ENCODE measurements at places on chromosomes 1 and 21. TPM values are rescaled to one million over a fixed set of nuclear protein-coding genes. Genes with fewer than 3 reads are reported as not detected.

DNA sequence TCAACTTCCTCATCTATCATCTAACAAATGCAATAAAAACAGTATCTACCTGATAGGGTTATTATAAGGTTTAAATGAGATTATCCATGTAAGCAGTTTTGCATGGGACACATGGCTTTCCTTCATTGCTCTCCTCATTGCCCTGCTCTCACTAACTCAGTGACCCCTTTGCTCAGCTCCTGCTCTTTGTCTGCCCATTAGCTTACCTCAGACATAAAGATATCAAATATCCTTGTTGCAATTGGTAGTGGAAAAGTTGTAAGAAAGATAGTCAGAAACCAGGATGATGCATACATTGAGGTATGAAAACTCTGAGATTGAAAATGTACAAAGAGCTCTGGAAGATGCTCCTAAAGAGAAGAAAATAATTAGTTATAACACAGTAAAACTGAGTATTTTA, 89.8 kb downstream of the EVI5 start:
- DNase-seq, result no peak

DNA sequence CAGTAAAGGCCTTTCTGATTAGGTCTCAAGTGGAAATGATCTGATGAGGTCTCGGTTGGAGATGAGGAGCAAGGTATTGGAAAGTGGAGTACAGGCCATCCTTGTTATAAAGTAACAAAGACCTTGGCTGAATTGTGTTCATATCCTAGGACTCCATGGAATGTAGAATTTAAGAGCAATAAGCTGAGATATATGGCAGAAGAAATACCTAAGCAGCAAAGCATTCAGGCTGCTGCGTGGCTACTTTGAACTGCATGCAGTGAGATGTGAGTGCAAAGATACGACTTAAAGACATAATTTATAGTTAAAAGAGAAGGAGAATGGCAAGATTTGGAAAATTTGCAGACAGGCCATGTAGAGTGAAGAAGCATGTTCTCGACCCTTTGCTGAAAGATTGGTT, 11.2 kb upstream of the XPR1 start:
- no peak for DNase-seq

DNA sequence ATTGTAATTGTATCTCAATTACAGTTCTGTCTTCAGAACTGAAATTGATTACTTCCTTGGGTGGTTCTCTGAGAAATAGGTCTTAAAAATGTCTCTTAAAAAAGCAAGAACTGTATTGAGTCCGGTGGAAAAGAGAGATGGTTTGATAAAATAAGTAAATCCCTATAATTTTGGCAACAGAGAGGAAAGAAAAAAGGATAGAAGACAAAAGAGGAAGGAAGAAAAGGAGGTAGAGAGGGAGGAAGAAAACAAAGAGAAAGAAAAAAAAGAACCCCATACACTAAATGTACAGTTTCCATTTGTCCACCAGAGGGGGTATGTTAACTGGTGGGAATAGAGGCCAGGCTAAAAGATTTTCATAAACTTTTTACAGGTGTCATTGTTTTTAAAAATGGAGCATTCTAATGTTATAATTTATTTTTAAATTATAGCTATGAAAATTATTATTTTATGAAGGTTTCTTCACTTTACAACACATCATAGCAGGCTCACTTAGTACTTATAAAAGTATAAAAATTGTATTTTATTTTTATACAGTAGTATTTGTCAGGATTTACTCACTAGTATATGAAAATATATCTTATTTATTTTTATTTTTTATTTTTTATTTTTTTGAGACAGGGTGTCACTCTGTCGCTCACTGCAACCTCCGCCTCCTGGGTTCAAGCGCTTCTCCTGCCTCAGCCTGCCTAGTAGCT, 2.1 kb upstream of the UBE2T start:
- DNase-seq, result no peak

The RNF223 gene
- not detected for total RNA-seq
